Muscle of leg (tissue), 16 donors: ENCODE measurements at places on chromosomes 3 and 15. TPM values are rescaled to one million over a fixed set of nuclear protein-coding genes. Genes with fewer than 3 reads are reported as not detected.

The GOLGA8K gene
- total RNA-seq, result 0.75 TPM

The C3orf49 gene
- not detected for total RNA-seq

The IGF2BP2 gene
- 32.6 TPM for total RNA-seq

The ARHGAP31 gene
- total RNA-seq, result 10.5 TPM

The PIGZ gene
- 0.84 TPM for total RNA-seq

The TXNRD3 gene
- total RNA-seq, result 12.9 TPM

The TGM5 gene
- total RNA-seq, result 0.13 TPM

The XCR1 gene
- 0.18 TPM for total RNA-seq

GRCh38 chr15:92687746-92688145, 32.2 kb upstream of the FAM174B start:
- DNase-seq, result no peak

DNA sequence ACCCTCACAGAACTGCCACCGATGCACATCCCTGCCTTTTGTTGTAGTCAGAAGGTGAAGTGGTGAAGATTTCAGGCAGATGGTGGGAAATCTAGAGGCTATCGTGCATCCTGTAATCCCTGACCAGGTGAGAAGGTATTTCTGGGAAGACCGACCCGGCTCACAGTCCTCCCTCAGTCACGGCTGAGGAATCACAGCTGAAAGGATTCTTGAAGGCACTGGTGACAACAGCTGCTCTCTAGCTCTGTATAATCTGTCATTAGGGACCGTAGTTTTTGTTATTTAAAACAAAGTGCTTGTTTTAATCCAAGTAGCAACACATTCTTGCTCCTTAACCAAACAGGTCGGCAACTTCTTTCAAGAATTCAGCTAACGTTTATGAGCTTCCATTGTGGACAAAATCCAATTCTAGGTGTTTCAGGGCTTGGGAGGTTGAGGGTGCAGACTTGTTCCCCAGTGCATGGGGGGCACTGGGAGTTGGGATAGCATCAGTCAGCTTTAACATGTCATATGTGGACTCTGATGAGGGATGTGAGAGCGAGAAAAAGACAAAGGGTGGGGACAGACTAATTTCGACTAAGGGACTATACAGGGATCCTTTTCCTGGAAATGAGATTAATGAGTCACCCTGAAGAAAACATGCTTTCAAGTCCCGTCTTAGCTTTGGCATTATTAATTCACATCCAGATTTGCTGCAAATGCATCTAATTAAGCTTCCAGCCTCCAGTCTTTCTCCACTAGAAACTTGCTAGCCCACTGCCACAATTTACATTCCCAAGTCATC, 141.0 kb upstream of the RASGRP1 start:
- DNase-seq, result no peak

- DNase-seq, result no peak
Measured at GRCh38 chr3:42053476-42053875, 37.7 kb upstream of the TRAK1 start.

DNA sequence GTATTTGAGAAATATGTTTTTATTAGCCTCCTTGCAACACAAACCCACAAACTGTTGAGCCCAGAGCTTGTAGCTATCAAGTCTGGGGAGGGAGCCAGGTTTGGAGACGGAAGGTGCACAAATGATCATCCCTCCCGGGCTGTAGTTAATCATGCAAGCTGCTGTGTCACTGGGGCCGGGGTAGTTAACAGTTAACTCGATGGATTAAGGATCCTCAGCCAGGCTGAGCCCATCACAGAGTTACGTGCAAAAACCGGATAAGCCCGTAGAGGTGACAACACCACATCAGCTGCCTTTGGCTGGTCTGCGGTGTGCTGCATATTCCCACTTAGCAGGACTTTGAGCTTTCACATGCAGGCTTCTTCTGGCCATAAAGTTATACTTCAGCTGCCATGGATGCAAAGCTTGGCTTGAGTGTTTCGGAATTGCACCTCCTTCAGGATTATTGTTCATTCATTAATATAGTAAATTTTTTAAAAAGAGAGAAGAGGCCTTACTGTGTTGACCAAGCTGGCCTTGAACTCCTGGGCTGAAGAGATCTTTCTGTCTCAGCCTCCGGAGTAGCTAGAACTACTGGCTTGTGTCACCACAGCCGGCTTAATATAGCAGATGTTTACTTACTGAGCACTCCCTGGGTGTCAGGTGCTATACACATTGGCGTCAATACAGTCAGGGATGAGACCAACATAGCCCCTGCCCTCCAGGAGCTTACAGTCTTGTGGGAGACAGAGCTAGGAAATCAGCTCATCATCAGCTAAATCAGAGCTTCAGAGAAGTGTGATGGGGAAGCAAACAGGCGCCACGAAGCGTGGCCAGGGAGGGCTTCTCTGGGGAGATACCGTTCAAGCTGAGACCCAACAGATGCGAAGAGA, 226.8 kb upstream of the BHLHE40 start:
- no peak for DNase-seq

GRCh38 chr3:170154569-170155143, 26.9 kb downstream of the PHC3 start:
- DNase-seq, result no peak

GRCh38 chr3:100151024-100151707, 36.9 kb upstream of the FILIP1L start:
- no peak for DNase-seq

- DNase-seq, result no peak
Measured at GRCh38 chr3:11661827-11662226, 18.1 kb upstream of the VGLL4 start.

DNA sequence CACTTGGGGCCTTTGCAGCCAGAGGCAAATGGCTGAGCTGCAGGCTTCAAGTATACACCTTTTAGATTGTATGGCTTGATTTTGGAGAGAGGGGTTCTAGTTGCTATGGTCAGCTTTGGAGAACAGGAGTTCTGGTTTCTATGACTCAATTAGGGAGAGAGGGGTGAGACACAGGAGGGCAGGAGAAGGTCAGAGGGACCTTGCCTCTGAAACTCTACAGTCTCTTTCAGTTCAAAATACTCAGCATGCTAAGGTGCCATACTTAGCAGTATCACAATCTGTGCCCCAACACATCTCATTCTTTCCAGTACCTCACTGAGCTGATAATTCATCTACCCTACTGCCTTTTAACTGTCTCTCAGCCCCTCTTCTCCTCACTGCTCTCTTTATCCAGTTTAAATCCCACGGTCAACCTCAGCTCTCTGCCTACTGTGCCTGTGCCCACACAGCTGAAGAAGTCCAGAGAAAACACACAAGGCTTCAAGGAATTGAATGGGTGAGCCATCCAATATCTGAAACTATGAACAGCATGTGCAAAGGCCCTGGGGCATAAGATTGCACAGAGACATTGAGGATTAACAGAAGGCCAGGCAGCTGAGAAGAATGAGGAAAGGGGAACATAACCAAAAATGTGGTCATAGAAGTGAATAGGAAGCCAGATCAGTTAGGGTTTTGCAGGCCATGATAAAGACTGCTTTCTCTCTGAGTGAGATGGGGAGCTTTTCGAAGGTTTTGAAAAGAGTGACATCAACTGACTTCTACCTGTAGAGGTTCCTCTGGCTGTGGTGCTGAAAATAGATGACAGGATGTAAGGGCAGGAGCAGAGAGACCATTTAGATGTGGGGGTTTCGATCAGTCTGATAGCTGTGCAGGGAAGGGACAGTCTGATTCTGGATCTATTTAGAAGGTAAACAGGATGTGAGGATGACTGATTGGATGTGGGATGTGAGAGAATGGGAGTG, 54.5 kb upstream of the C3orf80 start:
- DNase-seq, result no peak

GRCh38 chr3:105559856-105560255, 193.1 kb downstream of the ALCAM start:
- no peak for DNase-seq

GRCh38 chr3:55426486-55426885, 60.6 kb downstream of the WNT5A start:
- DNase-seq, result peak; percentile 25

- DNase-seq, result peak; percentile 46
Measured at GRCh38 chr3:190064112-190064511, 56.6 kb downstream of the P3H2 start.

GRCh38 chr3:72595927-72596610, 252.2 kb downstream of the SHQ1 start:
- DNase-seq, result no peak
